ENCODE measurements at places on chromosomes 2 and 18. TPM values are rescaled to one million over a fixed set of nuclear protein-coding genes. Genes with fewer than 3 reads are reported as not detected.

ANO7 gene
- total RNA-seq, result 6.9 TPM

EGR4 gene
- not detected for total RNA-seq

HOXD12 gene
- total RNA-seq, result not detected

DNA sequence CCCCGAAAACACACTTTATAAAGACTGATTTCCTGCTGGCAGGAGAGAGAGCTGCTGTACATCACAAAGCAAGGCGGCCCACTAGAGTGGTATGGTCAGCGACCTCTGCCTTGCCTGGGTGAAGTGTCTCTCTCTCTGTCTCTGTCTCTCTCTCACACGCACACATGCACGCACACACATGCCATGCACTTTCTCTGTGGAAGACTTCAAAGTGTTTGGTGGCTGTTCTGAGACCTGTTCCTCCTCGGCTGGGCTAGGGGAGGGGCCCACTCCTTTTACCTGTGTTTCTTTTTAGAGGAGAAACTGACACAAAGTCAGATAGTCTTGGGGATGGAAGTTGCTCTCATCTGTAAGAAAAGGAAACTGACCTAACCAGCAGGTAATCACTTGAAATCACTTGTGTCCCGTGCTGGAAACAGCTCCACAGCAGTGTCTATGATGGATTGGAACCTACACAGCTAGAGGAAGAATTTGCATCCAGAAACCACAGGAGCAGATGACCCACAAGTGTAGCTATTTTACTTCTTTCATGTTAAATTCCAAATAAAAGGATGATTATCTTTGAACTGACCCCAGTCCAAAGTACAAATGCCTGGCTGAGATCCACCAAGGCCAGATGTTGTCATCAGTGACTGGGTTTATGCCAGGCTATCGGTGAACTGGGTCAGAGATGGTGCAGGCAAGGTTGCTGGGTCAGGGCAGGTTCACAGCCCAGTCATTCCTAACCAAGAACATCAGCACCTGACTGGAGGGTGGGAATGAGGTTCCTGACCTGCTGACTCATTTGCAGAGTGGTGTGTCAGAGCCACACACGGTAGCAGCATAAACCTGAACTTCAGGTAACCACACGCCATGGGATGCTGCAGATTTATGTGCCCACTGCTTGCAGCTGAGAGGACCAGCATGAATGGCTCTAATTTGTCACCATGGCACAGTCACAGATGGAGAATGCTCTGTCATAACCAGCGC, 63.0 kb downstream of the NPAS2 start:
- H3K4me1 ChIP-seq, result peaks cover 18% of the 10 kb centered on the region
- H3K36me3 ChIP-seq, result no peaks in the 10 kb centered on the region
- H3K27me3 ChIP-seq, result no peaks in the 10 kb centered on the region
- no peak for DNase-seq
- H3K4me3 ChIP-seq, result no peak overlapping the region

DNA sequence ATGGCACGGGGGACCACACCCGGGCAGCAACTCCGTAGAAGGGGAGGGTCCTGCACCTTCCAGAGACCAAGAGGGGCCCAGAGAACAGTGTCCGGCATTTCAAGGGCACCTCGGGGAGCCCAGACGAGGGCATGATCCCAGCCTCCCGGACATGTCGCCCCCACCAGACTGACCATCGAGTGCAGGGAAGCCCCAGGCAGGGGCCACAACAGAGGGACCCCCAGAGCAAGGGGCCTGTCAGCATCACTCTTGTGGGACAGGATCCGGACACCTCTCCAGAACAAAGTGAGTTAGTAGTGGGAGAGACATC, 50.4 kb upstream of the CTDP1 start:
- H3K36me3 ChIP-seq, result no peaks in the 10 kb centered on the region
- DNase-seq, result peak; percentile 23
- no peaks in the 10 kb centered on the region for H3K27me3 ChIP-seq
- H3K4me3 ChIP-seq, result no peak overlapping the region
- H3K27ac ChIP-seq, result no peak overlapping the region

GRCh38 chr2:69298261-69298660, 88.8 kb downstream of the GFPT1 start:
- H3K27ac ChIP-seq, result no peak overlapping the region
- no peaks in the 10 kb centered on the region for H3K27me3 ChIP-seq

DNA sequence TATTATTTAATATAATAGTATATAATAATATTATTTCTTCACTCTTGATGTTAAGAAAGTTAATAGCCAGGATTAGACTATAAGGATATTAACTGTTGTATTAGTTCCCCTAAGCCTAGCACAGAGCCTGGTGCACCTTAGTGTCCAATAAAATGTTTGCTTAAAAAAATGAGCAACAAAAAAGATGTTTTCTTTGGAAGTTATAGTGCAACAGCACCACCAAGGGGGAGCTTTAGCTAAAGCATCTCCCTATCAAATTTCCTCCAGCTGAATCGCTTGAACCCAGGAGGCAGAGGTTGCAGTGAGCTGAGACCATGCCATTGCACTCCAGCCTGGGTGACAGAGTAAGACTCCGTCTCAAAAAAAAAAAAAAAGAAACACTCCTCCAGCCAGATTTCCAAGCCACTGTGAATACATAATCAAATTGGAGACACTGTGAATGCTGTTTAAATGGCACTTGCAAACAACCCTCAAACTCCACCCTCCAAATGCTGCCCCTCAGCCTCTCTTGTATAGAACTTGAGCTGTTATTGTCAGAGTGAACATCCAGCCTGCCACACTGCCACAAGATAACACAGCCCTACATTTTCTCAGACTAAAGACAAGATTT, 221.9 kb downstream of the DYM start:
- no peak overlapping the region for H3K4me3 ChIP-seq
- no peak for DNase-seq
- no peak overlapping the region for H3K27ac ChIP-seq
- no peaks in the 10 kb centered on the region for H3K36me3 ChIP-seq
- no peaks in the 10 kb centered on the region for H3K4me1 ChIP-seq

GRCh38 chr2:206657087-206657486, 14.8 kb downstream of the FAM237A start:
- H3K27ac ChIP-seq, result no peak overlapping the region
- H3K4me1 ChIP-seq, result no peaks in the 10 kb centered on the region
- H3K27me3 ChIP-seq, result no peaks in the 10 kb centered on the region
- no peaks in the 10 kb centered on the region for H3K36me3 ChIP-seq
- no peak for DNase-seq

- H3K27ac ChIP-seq, result no peak overlapping the region
- H3K36me3 ChIP-seq, result no peaks in the 10 kb centered on the region
- DNase-seq, result no peak
- no peak overlapping the region for H3K4me3 ChIP-seq
- no peaks in the 10 kb centered on the region for H3K27me3 ChIP-seq
Measured at GRCh38 chr2:4256351-4256750, 553.0 kb downstream of the DCDC2C start.

DNA sequence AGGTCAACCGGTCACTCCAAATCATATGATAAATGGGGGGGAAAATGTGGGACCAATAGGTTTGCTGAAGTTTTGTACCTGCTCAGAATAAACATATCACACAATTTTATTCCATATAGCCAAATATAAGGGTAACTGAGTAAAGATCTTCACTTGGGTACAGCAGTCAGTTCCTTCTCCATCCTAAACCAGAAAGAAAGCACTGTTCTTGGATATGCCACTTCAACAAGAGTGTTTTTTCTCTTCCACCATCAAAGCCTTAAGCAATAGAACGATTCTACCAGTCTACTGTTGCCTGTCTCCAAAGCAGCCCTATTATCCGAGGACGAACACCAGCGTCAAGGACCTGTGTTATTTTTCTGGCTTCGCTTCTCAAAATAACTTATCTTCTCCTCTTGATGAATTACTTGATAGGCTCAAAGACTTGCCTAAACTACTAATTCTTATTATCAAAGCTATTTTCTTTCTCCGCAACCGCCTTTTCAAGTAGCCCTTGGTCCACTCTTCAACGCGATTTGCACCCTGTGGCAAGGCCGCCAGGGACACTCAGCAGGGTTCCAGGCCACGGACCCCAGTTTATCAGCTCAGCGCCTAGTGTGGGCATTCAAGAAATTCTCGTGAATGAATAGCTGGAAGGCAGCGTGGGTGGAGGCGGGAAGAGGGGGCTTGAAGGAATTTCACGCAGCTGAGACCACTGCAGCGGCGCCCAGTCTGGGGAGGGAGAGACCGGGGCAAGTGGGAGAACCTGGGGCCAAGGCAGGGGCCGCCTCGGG, 646 bp downstream of the ALS2 start:
- peak overlapping the region; percentile 78 for H3K27ac ChIP-seq
- H3K27me3 ChIP-seq, result no peaks in the 10 kb centered on the region
- peak overlapping the region; percentile 87 for H3K4me3 ChIP-seq

DNA sequence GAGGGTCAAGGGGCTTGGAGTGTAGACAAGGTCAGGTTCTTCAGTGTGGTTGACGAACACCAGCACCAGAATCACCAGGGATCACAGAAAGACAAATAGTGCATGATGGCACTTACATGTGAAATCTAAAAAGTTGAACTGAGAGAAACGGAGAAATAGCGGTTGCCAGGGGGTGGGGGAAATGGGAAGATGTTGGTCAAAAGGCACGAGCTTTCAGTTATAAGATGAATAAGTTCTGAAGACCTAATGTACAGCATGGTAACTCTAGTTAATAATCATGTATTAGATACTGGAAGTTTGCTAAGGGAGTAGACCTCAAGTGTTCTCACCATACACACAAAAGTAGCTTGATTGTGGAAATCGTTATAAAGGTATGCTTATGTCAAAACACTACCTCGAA, 43.7 kb upstream of the DARS1 start:
- H3K27me3 ChIP-seq, result 0 out of 2 replicates have a peak, but pooled peaks cover 3% of the 10 kb centered on the region
- no peak overlapping the region for H3K27ac ChIP-seq
- H3K4me1 ChIP-seq, result peaks cover 11% of the 10 kb centered on the region
- no peak for DNase-seq

All from H1 (cell line).